ENCODE measurements at places on chromosomes 2 and 18.
A peak's percentile ranks its signal among the peaks of the same experiment; 100 is the strongest.

GRCh38 chr2:159758239-159758638 is 39.8 kb downstream of the CD302 start:
- DNase-seq, result no peak

DNA sequence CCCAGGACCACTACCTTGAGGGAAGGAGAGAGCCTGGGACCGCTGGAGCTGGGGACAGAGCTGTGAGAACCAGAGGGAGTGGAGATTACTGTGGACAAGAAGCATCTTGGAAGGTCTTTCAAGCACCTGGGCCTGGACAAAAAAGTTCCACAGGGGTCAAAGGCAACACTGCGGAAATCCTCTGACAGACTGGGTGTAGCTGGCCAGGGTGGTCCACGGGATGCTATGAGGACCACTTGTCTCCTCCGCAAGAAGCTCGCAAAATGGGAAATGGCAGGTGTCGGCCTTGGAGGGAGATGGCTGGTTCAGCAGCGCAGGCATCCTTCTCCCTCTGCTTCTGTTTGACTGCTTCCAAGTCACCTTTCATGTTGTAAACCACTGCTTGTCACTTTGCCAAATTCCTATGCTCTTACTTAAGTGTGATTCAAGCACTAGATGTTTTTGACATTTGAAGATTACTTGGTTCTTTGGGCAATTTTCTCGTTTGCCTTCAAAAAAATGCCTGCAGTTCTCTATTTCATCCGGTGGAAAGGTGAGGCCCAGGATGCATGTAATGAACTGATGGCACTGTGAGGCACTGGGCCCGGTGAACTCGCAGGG is 27.7 kb downstream of the KLHL29 start:
- DNase-seq, result no peak

GRCh38 chr2:85409845-85410583 is at the start of gene CAPG:
TSS of gene CAPG (minus strand) at chr2:85410366. CDS start at chr2:85402145, 8,221 bp downstream.
- peak; percentile 29 for DNase-seq

DNA sequence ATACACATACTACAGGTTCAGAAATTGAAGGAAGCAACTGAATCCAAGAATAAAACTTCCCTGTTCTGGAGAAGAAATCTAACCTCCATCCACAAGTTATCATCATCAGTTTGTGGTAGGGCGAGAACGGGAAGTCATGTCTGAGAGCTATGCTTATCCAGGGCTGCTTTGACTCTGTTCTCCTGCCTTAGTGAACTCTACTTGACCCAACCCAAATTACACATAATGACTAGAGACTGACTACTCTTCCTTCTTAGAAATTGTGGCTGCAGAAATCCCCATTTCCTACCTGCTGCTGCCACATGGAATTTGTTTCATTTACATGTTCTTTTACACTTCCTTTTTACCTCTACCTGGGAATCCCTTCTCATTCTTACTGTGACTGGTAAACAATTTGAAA is 1102.6 kb upstream of the PIK3C3 start:
- no peak for DNase-seq

GRCh38 chr18:58161659-58162058 is 117.6 kb downstream of the NEDD4L start:
- no peak for DNase-seq

- DNase-seq, result no peak
Measured at GRCh38 chr2:74886811-74887210, 52.9 kb downstream of the HK2 start.

- DNase-seq, result no peak
Measured at GRCh38 chr2:25903216-25903776, 25.0 kb upstream of the ASXL2 start.

DNA sequence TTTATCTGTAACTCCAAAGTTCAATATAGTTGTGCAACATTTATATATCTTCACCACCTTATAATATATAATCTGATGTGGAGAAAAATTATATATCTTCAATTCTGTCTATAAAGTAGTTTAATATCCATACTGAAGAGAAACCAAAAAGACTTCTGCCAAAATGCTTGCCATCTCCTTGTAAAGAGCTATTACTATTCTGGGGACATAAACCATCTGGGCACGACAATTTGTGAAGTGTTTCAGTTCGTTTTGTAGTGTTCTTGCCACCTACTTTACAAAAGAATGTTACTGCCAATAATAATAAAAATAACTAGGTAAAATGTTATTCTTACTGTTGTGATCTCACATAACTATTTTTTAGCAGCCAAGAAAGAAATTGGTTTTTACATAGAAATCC is 45.1 kb downstream of the SCN1A start:
- DNase-seq, result no peak

DNA sequence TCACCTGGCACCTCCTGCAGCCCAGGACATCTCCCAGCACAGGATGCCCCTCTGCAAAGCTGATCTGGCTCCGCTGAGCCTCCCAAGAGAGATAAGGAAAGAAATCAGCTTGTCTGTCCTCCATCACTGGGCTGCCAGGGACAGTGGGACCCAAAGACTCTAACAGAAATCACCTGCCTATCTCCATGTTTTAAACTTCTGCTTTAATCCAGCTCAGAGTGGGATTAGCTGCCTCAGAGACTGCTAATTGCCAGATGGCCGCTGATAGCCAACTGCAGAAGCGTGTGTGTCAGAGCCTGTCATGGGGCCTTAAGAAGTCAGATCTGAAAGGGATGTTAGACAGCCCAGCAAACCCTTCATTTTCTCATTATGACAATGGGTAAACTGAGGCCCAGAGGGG is 389.4 kb upstream of the KLHL29 start:
- no peak for DNase-seq

GRCh38 chr2:191927319-191927867 is 80.5 kb upstream of the CAVIN2 start:
- DNase-seq, result no peak

GRCh38 chr2:55840460-55840859 is 83.1 kb downstream of the EFEMP1 start:
- DNase-seq, result no peak

DNA sequence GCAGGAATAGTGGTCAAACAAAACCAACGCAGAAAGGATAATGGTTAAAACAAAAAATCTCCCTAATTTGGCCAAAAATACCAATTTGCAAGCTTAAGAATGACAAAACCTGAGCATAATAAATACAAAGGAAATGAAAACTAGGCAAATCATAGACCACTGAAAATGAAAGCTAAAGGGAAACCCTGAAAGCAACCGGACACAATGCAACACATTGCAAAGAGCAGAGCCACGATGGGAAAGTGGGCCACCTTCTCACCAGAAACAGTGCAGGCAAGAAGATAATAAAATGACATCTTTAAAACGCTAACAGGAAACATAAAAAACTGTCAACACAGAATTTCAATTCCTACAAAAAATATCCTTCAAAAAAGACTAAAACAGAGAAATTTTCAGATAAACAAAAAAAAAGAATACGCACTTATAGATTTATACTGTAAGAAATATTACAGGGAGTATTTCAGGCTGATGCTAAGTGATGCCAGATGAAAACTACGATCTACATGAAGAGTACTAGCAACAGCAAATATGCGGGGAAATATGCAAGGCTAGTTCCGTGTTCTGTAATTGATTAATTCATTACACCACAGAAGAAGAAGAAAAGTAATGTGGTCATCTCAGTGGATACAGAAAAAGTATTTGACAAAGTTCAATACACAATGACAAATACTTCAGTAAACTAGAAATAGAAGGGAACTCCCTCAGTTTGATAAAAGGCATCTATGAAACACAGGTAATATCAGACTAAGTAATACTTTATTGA is 239.5 kb downstream of the L3MBTL4 start:
- no peak for DNase-seq

- no peak for DNase-seq
Measured at GRCh38 chr2:234083572-234084348, 33.3 kb downstream of the SPP2 start.

- DNase-seq, result no peak
Measured at GRCh38 chr2:134739879-134740301, 21.1 kb upstream of the TMEM163 start.

DNA sequence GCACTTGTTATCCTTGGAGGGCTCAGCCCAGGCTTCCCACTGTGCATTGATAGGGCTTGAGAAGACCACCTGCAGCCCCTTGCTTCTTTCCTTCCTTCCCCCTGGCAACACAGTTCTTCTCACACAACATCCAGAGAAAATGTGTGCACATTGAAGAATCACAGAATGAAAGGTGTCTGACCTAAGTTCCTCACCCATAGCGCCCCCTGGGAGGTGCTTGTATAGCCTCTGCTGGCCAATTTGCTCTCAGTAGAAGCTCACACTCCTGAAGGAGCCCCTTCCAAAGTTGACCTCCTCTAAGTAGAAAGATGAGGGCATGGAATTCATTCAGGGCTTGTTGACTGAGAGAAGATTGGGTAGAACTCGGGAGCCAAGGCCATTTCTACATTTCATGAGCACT is 758.4 kb upstream of the KLHL29 start:
- no peak for DNase-seq

GRCh38 chr18:31679791-31680432 is 4.5 kb downstream of the B4GALT6 start:
- DNase-seq, result no peak

- DNase-seq, result no peak
Measured at GRCh38 chr2:21480162-21480561, 356.4 kb downstream of the TDRD15 start.

GRCh38 chr2:144780983-144781382 is 261.1 kb upstream of the ZEB2 start:
- DNase-seq, result no peak

GRCh38 chr2:236264256-236264655 is at the start of gene ASB18:
TSS of gene ASB18 (minus strand) at chr2:236264406. CDS start at chr2:236264345, 61 bp downstream.
- no peak for DNase-seq

DNA sequence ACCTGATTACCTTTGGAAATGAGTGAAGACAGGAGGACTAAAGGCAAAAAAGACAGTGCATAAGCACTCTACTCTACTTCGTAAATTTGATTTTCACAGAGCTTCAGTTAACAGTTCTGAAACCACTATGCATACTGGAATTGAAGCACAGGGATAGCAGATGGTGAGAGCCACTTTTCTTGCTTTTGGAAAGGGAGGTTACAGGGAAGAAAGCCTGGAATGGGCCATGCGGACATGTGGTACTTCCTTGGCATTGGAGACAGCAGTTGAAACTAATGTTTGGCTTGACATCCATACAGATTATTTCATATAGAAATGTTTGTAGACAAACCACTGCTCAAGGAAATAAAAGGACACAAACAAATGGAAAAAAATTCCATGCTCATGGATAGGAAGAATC is 585.6 kb upstream of the RAB6C start:
- DNase-seq, result no peak

GRCh38 chr2:7719876-7720275 is 802.7 kb downstream of the RNF144A start:
- no peak for DNase-seq

GRCh38 chr18:37948471-37948870 is 382.9 kb upstream of the CELF4 start:
- DNase-seq, result no peak

- no peak for DNase-seq
Measured at GRCh38 chr2:16978301-16978700, 312.7 kb upstream of the CYRIA start.

GRCh38 chr2:218375212-218375611 is 6.9 kb upstream of the SLC11A1 start:
- no peak for DNase-seq

DNA sequence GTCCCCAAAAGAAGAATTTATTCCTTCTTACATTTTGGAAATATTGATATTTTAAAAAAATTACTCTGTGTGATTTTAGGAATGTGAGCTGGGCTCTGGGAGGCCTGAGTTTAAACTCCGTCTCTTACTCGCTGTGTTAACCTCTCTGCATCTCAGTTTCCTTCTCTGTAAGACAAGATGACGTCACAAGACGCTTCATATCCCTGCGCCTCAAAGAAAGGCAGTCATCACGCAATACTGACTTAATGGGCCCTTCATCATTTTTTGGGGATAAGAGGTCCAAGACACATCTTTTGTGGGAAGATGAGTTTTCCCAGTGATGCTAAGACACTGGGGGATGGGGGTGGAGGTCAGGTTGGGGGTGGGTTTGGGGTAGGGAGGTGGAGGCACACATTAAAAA is 320.4 kb downstream of the AFF3 start:
- no peak for DNase-seq

- no peak for DNase-seq
Measured at GRCh38 chr2:46909771-46910419, 5.7 kb downstream of the MCFD2 start.

DNA sequence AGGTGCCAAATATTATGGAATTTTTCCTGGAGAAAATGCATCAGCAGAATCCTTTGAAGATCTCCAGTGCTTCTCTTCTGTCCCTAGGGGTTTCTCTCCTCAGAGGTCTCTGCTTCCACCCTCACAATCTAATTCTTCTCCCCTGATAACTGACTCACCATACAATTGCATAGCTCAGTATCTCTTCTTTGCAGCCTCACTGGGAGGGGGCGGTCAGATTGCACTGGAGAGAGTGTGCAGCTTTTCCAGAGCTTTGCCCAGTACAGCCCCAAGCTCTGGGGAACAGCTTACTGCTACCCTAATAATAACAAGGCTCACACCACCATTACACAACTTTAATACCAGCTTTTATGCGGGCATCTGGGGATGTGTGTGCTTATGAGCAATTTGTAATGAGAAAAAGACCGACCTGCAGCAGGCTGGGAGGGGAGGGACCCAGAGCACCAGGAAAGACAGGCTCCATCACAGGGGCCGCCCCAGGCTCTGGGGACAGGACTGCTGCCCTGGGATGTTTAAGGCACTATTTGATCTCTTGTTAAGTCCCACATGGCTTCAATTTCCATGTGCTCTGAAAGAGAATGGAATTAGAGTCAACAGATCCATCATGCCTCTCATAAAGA is 276.6 kb upstream of the SIX2 start:
- no peak for DNase-seq

GRCh38 chr2:176082824-176083751 is 674 bp downstream of the EVX2 start:
- no peak for DNase-seq

- no peak for DNase-seq
Measured at GRCh38 chr2:8573942-8574195, 108.0 kb upstream of the ID2 start.

Data from naive thymus-derived CD4-positive, alpha-beta T cell (primary cell).